NCI-H1436 (cell line): ENCODE measurements at places on chromosomes 3 and 15.

- DNase-seq, result no peak
Observed at GRCh38 chr3:170909129-170909903, 879 bp upstream of the EIF5A2 start.

- no peak for DNase-seq
Observed at GRCh38 chr3:31472479-31473390, 60.0 kb upstream of the STT3B start.

GRCh38 chr15:87527875-87528274 lies 728.7 kb downstream of the NTRK3 start:
- no peak for DNase-seq

GRCh38 chr3:140242818-140243276 lies 307.9 kb downstream of the CLSTN2 start:
- no peak for DNase-seq

- DNase-seq, result no peak
Observed at GRCh38 chr3:18715208-18715607, 290.1 kb upstream of the SATB1 start.
